ENCODE measurements at places on chromosomes 2 and 18. TPM values are rescaled to one million over a fixed set of nuclear protein-coding genes. Genes with fewer than 3 reads are reported as not detected.

Gene CDCA7
- total RNA-seq: 2.8 TPM

Gene TAF4B
- total RNA-seq: 3.9 TPM

GRCh38 chr2:85611217-85611704 is 605 bp downstream of the C2orf68 start:
- DNase-seq: no peak

GRCh38 chr2:165870346-165870745 is 76.3 kb upstream of the GALNT3 start:
- DNase-seq: no peak

- DNase-seq: no peak
Measured at GRCh38 chr2:12684471-12684936, 32.2 kb upstream of the TRIB2 start.

Measured in aorta (tissue), 5 donors.